ENCODE measurements at places on chromosomes 2 and 18.

GRCh38 chr2:74931940-74932339 lies 26.5 kb upstream of the POLE4 start:
- DNase-seq: no peak

GRCh38 chr2:237943395-237944094 lies 23.3 kb upstream of the UBE2F start:
- DNase-seq: no peak

- no peak for DNase-seq
Observed at GRCh38 chr18:28766027-28766426, 589.1 kb upstream of the CDH2 start.

- DNase-seq: no peak
Observed at GRCh38 chr18:49013961-49014604, 63.3 kb upstream of the SMAD7 start.

- DNase-seq: no peak
Observed at GRCh38 chr2:222844323-222844722, 16.5 kb upstream of the ACSL3 start.

GRCh38 chr2:176521878-176522670 lies 252.8 kb downstream of the MTX2 start:
- DNase-seq: no peak

- no peak for DNase-seq
Observed at GRCh38 chr2:32947484-32948143, 861 bp downstream of the LTBP1 start.
